Activated CD4-positive, alpha-beta T cell treated with anti-CD3 and anti-CD28 coated beads for 36 hours (primary cell): ENCODE measurements at places on chromosomes 6 and 20. TPM values are rescaled to one million over a fixed set of nuclear protein-coding genes. Genes with fewer than 3 reads are reported as not detected.

- H3K27ac ChIP-seq, result no peak overlapping the region
- no peak overlapping the region for H3K4me3 ChIP-seq
Measured at GRCh38 chr20:36304786-36305495, 1.2 kb upstream of the DLGAP4 start.

SMOC2 gene
- total RNA-seq, result not detected

TTBK1 gene
- total RNA-seq, result 0.30 TPM

DNA sequence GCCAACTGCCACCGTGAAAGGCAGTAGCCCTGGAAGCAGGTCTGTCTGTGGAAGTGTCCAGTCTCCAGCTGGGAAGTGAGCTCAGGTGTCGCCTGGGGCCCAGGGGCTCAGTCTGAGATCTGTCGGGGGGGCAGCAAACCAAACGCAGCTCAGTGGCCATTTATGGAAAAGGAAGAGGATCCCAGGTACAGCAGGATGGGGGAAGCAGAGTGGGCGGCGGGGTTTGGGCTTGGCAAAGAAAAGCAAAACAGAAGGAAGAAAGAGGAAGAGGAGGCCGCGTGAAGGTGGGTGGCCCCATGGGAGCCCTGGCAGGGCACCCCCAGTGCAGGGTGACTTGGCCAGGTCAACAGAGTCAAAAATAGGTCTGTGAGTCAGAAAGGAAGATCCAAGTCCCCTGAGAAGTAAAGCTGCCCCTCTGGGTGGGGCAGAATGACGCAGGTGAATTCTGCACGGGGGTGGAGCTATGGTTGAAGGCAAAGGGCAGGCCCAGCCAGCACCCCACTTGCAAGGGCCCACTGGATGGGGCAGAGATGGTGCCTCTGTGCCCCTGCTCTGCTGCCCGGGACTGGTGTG is 5.3 kb downstream of the PXDC1 start:
- H3K27me3 ChIP-seq, result peaks cover 18% of the 10 kb centered on the region
- no peaks in the 10 kb centered on the region for H3K36me3 ChIP-seq
- no peak for DNase-seq
- H3K4me3 ChIP-seq, result no peak overlapping the region
- H3K4me1 ChIP-seq, result peaks cover 3% of the 10 kb centered on the region

- H3K4me1 ChIP-seq, result peaks cover 40% of the 10 kb centered on the region
- DNase-seq, result no peak
- no peak overlapping the region for H3K27ac ChIP-seq
- H3K4me3 ChIP-seq, result no peak overlapping the region
- peaks cover 36% of the 10 kb centered on the region for H3K36me3 ChIP-seq
- H3K27me3 ChIP-seq, result no peaks in the 10 kb centered on the region
Measured at GRCh38 chr6:147220345-147220744, 16.1 kb downstream of the STXBP5 start.

NKAIN4 gene
- not detected for total RNA-seq

RING1 gene
- 28.3 TPM for total RNA-seq

DNA sequence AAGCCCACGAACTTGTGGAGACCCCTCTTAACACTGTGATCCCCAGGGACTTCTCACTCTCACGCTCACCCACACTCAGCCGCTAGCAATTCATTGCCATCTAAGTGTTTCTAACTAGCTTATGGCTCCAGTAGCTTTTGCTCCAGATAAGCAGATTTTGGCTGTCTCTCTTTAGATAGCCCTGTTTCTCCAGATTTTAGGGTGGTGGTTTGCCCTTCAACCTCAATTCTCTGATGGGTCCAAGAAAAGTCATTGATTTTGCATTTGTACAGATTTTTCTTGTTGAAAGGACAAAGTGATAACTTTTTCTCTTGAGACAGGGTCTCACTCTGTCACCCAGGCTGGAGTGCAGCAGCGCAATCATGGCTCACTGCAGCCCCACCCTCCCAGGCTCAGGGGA is 41.2 kb downstream of the NR2E1 start:
- no peak overlapping the region for H3K4me3 ChIP-seq
- H3K36me3 ChIP-seq, result peaks cover 30% of the 10 kb centered on the region
- no peak overlapping the region for H3K27ac ChIP-seq

C4A gene
- 3.9 TPM for total RNA-seq

SLC22A3 gene
- total RNA-seq, result not detected

DNA sequence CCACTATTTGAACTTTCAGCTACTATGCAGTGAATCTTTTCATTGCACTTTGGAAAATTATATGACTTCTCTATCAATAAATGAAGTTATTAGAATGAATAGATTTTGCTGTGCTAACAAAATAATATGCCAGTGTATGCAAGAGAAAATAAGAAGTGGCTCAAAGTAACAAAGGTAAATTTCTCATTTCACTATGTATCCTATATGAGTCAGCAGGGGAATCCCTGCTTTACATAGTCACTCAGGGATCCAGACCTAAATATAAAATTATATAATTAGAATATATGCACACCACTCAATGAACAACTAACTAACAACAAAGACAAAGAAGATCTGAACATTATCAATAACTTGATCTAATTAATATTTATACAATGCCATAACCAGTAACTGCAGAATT is 390.8 kb upstream of the IRAK1BP1 start:
- H3K36me3 ChIP-seq, result no peaks in the 10 kb centered on the region
- H3K4me1 ChIP-seq, result no peaks in the 10 kb centered on the region
- no peak overlapping the region for H3K27ac ChIP-seq
- no peaks in the 10 kb centered on the region for H3K27me3 ChIP-seq
- no peak for DNase-seq
- no peak overlapping the region for H3K4me3 ChIP-seq

BNIP5 gene
- total RNA-seq, result not detected

BPIFB4 gene
- total RNA-seq, result not detected

KCNK15 gene
- total RNA-seq, result 1.4 TPM

DNA sequence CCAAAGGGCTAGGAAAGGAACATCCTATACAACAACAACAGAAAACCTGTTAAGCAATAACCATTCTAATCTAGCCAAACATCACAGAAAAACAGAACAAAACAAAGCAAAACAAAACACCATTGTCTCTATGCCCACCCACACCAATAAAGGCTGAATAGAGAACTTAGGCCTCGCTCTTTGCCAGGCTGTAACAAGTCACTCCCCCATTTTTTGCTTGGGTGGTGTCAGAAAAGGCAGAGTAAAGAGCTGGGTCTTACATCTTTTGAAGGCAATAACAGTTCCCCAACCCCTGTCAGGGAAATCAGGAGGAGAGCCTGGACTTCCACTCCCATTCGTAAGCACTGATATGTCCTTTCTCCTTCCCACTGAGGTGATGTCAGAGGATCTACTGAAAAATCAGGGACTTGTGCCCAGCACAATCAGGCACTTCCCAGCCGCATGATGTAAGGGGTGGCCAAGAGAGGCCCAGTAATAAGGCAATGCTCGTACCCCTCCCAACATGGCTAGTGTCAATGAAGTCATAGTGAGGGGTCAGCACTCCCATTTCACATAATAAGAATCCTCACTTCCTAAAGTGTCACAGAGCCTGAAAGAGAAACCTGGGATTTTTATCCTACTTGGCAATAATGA is 31.0 kb downstream of the THEMIS start:
- no peak for DNase-seq
- H3K4me1 ChIP-seq, result peaks cover 56% of the 10 kb centered on the region
- peaks cover 23% of the 10 kb centered on the region for H3K36me3 ChIP-seq
- H3K27me3 ChIP-seq, result no peaks in the 10 kb centered on the region
- peak overlapping the region; percentile 3 for H3K4me3 ChIP-seq

FRMD1 gene
- total RNA-seq, result not detected

DNA sequence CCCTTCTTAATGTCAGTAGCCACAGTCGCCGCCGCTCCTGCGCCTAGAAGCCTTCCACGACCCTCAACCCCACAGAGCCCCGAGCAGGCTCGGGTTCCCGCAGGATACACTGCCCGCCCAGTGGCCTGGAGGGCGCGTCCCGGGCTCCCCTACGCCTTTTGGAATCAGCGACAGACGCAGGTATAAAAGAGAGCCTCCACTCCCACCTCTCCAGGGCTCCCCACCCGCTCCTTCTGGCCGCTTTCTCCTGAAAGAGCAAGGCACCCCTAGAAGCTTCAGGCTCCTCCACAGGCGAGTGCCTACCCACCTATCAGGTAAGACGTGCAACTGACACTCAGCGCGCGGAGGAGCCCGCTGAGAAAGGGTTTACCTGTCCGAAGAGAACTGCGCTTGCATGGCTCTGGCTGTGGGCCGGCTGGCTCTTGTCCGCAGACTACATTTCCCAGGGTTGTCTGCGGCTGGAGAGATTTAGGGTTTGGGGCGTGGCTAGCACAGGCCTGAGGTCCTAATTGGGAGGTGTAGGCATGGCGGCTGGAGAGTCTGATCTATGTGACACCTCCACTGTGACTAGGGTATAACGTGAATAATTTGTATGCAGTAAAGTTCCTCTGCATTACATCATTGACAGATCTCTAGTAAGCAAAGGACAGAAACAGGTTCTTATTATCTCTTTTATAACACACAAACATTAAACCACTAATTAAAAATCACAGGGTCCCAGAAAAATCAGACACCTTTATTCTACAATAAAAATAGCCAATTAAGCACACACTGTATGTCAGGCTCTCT is 13.5 kb upstream of the ZNF391 start:
- H3K4me3 ChIP-seq, result peak overlapping the region; percentile 80
- peaks cover 20% of the 10 kb centered on the region for H3K4me1 ChIP-seq
- H3K36me3 ChIP-seq, result peaks cover 2% of the 10 kb centered on the region
- DNase-seq, result peak; percentile 86
- peak overlapping the region; percentile 72 for H3K27ac ChIP-seq

- H3K4me1 ChIP-seq, result peaks cover 10% of the 10 kb centered on the region
- DNase-seq, result peak; percentile 89
- no peak overlapping the region for H3K27ac ChIP-seq
- H3K4me3 ChIP-seq, result peak overlapping the region; percentile 46
- H3K27me3 ChIP-seq, result no peaks in the 10 kb centered on the region
Measured at GRCh38 chr20:3744806-3745685, 12.6 kb downstream of the HSPA12B start.

GRCh38 chr6:39906318-39906761 is 27.9 kb downstream of the MOCS1 start:
- H3K36me3 ChIP-seq, result no peaks in the 10 kb centered on the region
- H3K27me3 ChIP-seq, result no peaks in the 10 kb centered on the region
- H3K27ac ChIP-seq, result no peak overlapping the region
- no peak overlapping the region for H3K4me3 ChIP-seq
- no peak for DNase-seq
- H3K4me1 ChIP-seq, result no peaks in the 10 kb centered on the region

OR11A1 gene
- not detected for total RNA-seq

- H3K4me3 ChIP-seq, result peak overlapping the region; percentile 77
- no peak for DNase-seq
- peaks cover 80% of the 10 kb centered on the region for H3K4me1 ChIP-seq
- H3K27ac ChIP-seq, result peak overlapping the region; percentile 96
Measured at GRCh38 chr6:35304299-35304698, 6.7 kb downstream of the DEF6 start.

- H3K4me3 ChIP-seq, result no peak overlapping the region
- H3K36me3 ChIP-seq, result no peaks in the 10 kb centered on the region
- H3K27ac ChIP-seq, result no peak overlapping the region
- H3K27me3 ChIP-seq, result no peaks in the 10 kb centered on the region
Measured at GRCh38 chr6:114785235-114786127, 442.7 kb upstream of the HS3ST5 start.

SIRPB1 gene
- 1.0 TPM for total RNA-seq

DNA sequence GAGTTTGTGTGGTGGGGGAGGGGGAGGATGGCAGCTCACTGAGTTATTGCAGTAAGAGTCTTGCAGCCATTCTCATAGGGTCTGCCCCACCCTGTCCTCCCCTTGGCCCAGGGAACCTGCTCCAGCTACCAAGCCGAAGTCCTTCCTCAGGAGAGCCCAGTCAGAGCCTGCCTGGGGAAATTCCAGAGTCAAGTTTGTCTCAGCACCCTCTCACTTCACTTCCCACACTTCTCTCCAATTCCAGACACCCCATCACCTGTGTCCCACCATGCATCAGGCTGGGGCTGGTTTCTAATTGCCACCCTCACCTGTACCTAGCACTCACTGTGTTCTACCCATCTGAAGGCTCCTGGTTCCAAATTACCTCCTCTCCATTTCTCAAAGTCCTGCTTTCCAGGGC is 10.3 kb upstream of the SLC22A16 start:
- no peak overlapping the region for H3K27ac ChIP-seq
- DNase-seq, result no peak
- H3K4me1 ChIP-seq, result no peaks in the 10 kb centered on the region
- H3K4me3 ChIP-seq, result no peak overlapping the region
- H3K27me3 ChIP-seq, result peaks cover 10% of the 10 kb centered on the region

DNA sequence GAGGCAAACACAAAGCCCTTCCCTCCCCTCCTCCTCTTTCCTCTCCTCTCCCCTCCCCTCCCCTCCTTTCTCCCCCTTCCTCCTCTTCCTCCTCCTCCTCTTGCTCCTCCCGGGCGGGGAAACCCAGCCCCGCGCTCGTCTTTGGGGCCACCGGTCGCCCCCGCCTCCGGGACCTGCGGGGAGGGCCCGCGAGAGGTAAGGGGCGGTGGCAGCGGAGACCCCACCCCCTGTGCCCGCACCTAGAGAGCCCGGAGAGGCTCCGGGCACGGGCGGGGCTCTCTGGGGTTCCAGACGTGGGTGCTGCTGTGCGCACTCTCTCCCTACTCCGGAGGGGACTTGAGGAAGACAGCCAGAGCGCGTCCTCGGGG is at the start of gene RIN2:
Gene RIN2 (plus strand): TSS at position 126 of the 368 bp plus-strand sequence. CDS start 131,344 bp downstream, outside the sequence.
- H3K27ac ChIP-seq, result no peak within 1 kb of the TSS
- DNase-seq, result no peak
- peaks cover 3% of the 10 kb centered on the region for H3K4me1 ChIP-seq
- H3K4me3 ChIP-seq, result peak within 1 kb of the TSS; percentile 55
- H3K36me3 ChIP-seq, result no peaks in the 10 kb centered on the region

DNA sequence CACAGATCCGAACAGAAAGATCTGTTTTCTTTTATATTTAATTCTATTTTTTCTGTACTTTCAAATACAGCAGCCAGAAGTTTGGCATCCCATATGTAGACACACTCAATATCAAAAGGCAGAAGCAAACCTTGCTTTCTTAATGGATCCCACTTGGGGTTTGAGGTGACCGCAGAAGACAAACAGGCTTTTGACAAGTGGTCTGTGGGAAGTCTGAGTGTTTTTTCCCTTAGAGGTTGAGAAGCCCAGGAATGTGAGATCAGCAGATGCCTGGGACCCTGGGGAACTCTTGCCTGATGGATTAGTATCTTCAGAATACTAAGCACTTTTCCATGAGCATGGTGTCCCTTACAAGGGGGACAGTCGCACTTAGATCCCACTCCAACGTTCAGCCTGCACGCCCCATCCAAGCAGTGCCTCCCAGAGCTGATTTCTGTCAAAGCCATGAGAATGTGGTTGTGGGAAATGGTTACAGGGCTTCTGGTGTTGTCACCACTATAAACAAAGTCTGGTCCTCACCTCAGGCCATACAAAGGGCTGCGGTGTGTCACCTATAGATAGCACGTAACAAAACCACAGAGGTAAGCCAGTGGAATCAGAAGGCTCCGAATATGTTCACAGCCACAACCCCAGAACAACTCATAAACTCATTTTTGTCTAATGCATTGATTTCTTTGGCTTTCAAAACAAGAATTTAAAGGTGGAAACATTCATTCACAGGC is 12.7 kb downstream of the IL17F start:
- H3K4me3 ChIP-seq, result no peak overlapping the region
- peak; percentile 70 for DNase-seq
- no peak overlapping the region for H3K27ac ChIP-seq
- H3K36me3 ChIP-seq, result no peaks in the 10 kb centered on the region
- peaks cover 39% of the 10 kb centered on the region for H3K4me1 ChIP-seq
- peaks cover 28% of the 10 kb centered on the region for H3K27me3 ChIP-seq

- no peak overlapping the region for H3K4me3 ChIP-seq
- H3K36me3 ChIP-seq, result no peaks in the 10 kb centered on the region
- H3K27me3 ChIP-seq, result no peaks in the 10 kb centered on the region
- H3K27ac ChIP-seq, result no peak overlapping the region
- H3K4me1 ChIP-seq, result peaks cover 7% of the 10 kb centered on the region
Measured at GRCh38 chr6:130282234-130282995, 59.7 kb upstream of the SAMD3 start.

PRDM13 gene
- not detected for total RNA-seq
